NCI-H1436 (cell line): ENCODE measurements at places on chromosomes 2 and 18.

- no peak for DNase-seq
Observed at GRCh38 chr2:52881606-52882005, 886.0 kb upstream of the CHAC2 start.

DNA sequence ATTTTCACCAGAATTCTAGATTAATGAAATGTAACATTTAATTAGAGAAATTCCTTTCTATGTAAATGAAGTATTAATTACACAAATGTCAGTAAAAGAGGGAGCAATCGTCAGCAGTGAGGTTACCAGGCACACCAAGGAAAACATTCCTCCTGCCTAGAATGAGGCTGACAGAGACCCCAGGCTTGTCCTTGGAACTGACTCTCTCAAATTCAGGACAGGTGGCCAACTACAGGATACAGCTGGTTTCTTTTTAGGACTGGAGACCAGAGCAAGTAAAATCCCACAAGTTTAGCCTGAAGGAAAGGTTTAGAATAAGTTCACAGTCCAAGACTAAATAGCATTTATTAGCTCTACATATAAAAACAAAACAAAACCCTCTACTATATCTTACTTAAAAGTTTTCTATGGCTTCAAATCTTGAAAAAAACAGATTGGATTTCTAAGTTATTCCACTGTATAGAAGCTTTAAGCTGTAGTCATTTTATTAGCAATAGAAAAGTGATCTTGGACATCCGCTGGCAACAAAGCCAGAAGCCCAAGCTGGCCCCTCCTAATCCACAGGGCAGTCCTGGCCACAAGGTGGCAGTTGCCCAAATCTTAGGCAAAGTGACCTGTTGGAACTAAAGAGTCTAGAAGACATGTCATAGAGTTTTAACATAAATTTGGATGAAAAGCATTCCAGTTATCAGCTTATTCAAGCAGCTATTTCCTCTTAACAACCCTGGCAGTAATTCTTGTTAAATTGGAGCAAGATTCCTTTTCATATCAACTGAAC is 81.0 kb downstream of the SP3 start:
- no peak for DNase-seq

DNA sequence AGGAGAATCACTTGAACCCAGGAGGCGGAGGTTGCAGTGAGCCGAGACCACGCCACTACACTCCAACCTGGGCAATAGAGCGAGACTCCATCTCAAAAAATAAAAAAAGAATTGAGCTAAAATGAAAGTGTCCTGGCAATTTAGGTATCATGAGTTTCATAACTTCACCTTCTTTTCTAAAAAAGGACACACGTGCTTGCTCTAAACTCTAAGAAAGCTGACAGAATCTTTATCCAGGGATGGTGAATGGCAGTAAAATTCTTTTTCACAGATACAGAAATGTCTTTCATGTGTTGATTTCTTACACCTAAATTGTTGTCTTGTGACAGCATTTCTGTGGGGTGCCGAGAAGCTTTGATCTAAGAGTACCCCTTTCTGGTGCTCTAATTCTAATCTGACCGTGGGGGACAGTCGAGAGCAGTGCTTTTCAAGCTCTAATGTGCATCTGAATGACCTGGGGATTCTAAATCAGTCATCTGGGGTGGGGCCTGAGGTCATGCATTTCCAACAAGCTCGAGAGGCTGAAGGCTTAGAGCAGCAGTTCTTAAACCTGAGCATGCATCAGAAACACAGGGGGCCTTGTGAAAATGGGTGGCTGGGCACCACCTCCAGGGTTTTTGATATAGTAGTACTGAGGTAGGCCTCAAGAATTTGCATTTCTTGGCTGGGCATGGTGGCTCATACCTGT is 42.1 kb upstream of the REL start:
- DNase-seq, result no peak

DNA sequence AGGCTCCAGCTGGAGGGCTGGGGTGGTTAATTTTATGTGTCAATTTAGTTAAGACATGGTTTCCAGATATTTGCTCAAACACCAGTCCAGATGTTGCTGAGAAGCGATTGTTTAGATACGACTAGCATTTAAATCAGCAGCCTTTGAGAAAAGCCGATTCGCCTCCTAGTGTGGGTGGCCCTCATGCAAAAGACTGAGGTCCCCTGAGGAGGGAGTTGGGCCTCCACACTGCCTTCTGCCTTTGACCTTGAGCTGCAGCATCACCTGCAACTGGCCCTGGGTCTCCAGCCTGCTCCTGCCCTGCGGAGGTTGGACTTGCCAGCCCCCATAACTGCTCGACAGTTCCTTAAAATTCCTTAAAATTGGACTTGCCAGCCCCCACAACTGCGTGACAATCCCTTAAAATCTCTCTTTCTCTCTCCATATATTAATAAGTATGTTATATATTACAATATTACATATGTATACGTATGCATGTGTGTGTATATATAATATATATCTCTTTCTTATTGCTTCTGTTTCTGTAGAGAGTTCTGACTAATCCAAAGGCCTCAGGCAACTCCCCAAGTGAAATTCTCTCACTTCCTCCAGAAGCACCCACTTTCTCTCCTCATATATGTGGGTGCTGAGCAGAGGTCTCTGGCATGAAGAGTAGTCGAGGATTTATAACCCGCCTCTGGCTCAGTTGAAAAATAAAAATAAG is 14.4 kb downstream of the FBLN7 start:
- no peak for DNase-seq

- no peak for DNase-seq
Observed at GRCh38 chr2:100137866-100138570, 4.4 kb downstream of the AFF3 start.

- no peak for DNase-seq
Observed at GRCh38 chr2:105803337-105803736, 58.6 kb downstream of the NCK2 start.

DNA sequence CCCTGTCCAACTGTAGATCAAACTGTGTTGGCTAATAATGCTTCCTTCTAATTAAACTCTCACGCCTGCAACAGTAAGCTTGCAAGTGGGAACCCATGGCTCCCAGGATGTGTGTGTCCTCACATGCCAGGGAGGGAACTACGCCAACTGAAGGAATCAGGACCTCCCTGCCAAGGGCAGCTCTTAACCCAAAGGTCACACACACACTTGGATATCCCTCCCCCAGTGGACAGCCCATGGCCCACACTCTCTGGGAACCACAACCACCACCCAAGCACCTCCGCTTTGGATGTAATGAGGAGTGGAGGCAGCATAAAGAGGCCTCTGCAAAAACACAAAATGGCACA is 102.1 kb downstream of the CRACDL start:
- no peak for DNase-seq

GRCh38 chr2:58633613-58634365 is 392.7 kb upstream of the FANCL start:
- no peak for DNase-seq

DNA sequence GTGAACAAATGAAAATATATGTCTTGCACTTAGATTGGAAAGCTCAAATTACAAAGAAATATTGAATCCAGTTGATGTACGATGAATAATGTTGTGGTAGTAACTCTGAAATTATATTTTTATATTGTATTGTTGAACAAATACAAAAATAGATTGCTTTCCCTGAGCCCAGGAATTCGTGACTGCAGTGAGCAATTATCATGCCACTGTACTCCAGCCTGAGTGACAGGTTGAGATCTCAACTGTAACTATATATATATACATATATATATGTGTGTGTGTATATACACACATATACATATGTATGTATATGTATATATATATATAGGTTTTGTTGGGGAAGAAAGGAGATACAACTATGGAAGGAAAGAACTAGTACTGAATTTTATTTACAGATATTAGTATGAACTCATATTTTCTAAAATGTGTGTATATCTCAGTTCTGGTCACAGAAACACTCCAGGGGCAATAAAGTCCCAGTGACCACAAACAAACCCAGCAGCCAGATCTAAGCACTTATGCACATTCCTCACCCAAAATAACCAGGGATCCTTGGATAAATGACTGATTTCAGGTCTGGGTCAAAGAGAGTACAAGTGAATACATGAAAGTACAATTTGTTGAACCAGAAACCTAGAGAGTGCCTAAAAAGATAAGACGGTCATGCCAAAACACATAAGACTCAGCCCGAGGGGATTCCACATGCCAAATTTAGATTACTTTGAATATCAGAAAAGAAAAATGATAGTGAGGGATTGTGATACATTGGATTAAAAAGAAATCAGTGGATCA is 146.3 kb downstream of the TMX3 start:
- DNase-seq, result no peak

GRCh38 chr2:70718241-70718640 is 49.8 kb downstream of the ADD2 start:
- no peak for DNase-seq

DNA sequence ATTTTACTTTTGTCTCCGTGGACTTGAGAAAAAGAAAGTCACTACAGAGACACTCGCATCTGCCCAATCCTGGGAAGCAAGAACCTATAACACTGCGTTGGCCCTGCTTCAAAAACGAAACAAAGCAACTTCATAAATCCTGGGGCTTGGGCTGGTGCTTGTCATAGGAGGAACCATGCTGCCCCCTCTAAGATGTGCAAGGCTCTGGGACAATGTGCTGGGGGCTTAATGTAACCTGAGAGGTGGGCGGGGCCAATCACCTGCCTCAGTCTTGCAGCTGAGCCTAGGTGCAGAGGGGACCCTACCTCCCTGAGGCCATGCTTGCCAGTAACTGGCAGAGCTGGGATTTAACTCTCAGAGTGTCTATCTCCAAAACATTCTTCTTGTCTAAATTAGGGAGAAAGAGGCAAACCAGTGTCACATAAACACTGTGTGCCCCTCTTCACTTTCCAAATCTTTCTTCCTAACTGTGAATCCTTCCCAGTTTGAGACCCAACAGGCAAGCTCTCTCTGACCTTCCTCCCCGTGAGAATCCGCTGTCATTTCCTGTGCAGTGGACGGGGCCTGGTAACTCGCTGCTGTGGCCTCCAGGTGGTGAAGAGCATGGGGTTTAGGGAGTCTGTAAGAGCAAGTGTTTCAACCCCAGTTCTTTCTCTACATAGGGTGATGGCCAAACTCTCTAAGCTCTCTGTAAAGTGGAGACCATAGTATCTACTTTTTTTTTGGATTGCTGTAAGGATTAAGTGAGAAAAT is 115.1 kb downstream of the ACKR3 start:
- no peak for DNase-seq

DNA sequence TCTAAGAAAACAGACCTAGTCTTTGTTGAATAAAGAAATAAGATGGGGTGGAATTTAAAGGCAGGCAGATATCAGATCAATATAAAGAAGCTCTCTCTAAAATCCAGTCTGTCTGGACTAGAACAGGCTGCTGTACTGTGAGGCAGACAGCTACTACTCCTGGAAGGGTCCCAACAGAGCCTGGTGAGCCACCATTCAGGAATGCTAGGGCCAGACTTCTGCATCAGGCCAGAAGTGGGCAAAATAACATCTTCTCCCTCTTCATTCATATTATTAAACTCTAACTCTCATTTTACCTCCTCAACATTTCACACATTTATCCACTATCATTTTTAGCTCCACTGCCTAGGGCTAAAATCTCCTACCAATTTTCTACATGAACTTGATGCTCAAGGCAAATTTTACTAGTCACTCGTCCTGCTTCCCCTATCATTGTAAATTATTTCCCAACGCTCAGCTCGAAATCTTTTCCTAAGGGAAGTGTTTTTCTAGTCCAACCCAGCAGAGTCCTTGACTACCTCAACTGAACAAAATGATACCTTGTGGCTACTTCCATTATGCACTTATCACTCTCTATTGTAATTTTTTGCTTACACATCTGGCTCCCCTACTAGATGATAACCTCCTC is 45.2 kb upstream of the GLS start:
- no peak for DNase-seq

DNA sequence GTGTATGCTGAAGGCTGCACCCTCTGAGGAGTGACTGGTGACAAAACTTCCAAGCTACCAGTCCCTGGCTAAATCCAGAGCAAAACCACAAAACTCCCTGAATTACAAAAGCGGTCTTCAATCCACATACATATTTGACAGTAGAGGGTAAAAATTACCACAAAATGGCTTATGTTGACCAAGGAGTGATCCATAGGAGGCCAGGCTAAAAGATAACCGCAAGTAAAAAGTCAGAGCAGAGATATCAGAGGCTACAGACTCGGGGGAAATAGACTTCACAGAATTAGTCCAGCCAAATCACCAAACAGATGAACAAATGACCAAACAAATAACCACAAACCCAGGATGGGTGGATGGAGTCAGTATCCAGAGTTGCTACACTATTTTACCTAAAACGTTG is 19.4 kb downstream of the STARD6 start:
- no peak for DNase-seq

GRCh38 chr2:134320930-134321329 is 67.1 kb downstream of the MGAT5 start:
- no peak for DNase-seq

DNA sequence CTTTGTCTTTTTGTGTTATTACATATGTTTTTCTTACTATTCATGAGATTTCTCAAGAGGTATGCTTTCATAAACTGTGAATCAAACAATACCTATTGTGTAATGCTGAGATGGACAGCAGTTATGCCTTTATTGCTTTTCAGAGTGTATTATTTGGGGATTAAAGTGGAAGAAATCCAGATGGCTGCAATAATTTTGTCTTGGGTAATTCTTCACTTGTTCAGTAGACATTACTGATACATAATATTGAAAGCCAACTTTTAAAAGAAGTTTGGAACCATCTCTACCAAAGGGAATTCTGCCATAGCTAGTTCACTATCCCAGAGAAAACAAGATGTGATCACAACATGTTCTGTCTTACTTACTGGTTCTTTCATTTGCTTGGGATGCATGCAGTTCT is 253.4 kb upstream of the ZSWIM2 start:
- DNase-seq, result no peak

DNA sequence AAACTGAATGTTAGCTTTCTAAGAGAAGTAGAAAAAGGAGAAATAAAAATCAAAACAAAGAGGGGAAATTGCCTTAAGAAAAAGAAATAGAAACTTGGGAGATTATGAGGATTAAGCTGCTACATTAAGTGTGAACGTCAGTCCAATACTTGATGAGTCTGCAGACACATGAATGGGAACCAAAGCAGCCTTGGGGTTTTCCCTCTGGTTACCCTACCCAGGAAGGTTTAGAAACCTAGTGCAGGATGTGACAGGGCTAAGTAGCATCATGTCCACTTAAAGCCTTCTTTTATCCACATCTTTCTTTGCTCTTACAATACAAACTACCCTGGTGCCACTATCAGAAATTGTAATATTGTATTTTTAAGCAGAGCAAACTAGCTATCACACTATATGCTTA is 22.3 kb downstream of the SLC35F5 start:
- DNase-seq, result no peak

- no peak for DNase-seq
Observed at GRCh38 chr2:144490857-144491256, 29.1 kb downstream of the ZEB2 start.

GRCh38 chr2:203718087-203718486 is 11.6 kb downstream of the CD28 start:
- no peak for DNase-seq

DNA sequence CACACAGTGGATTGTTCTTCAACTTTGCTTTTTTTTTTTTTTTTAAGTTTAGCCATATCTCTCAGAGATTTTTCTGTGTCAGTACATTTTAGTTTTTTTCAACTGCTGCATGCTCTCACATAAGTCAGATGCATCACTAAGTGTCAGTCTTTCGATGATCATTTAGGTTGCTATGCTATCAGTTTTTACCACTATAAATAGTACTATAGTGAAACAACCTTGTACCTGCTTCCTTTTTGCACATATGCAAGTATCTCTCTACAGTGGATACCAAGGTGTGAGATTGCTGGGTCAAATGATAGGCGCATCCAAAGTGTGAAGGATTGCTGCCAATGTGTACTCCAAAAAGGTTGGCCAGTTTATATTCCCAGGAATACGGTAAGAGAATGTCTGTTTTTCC is 33.5 kb upstream of the MAP4K3 start:
- no peak for DNase-seq

- DNase-seq, result no peak
Observed at GRCh38 chr2:74571058-74571457, 16.5 kb downstream of the DOK1 start.

- DNase-seq, result no peak
Observed at GRCh38 chr2:146870691-146871090, 974.1 kb upstream of the ACVR2A start.
